ENCODE measurements at places on chromosomes 1 and 21.

GRCh38 chr1:186974774-186975181, 146.0 kb downstream of the PLA2G4A start:
- DNase-seq, result no peak

- DNase-seq, result no peak
Observed at GRCh38 chr21:16750926-16751325, 761.9 kb upstream of the CXADR start.

DNA sequence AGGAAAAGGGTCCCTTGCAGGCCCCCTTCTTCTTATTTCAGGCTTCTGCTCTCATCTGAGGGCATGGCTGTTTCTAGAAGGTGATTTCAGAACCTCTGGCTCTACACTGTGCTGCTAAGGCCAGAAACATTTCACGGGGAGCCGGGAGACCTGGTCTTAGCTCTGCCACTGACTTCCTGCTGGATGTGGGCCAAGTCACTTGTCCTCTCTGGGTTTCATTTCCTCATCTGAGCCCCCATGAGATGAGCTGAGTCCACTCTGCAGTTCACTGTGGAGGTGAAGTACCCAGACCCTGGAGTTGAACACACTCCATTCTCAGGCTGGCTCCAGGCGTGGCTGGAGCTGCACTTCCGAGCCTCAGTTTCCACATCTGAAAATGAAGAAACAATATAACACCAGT, 2.1 kb downstream of the PADI1 start:
- DNase-seq, result peak; percentile 52

DNA sequence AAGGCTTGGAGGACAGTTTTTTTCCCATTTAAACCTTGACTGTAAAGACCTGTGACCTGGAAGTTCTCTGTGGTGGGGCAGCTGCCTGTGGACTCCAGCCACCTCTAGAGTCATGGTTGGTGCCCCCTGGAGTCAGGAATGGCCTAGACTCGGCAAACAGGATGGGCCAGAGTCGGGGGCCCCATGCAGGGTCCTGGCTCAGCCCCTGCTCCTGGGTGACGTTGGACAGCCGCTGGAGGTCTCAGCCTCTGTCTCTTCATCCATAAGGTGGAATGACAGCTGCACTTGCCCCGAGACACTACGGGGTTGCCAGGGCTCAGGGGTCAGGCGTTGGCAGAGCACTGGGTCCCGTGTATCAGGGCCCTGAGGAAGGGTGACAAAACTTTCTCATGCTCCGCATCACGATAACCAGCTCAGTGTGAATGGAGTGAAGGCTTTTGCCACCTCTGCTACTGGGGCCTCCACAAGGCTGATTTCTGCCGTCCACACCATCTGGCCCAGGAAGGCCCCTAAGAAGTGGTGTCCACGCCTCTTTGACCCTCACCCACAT, 58.5 kb upstream of the TTC34 start:
- DNase-seq, result peak; percentile 7

GRCh38 chr1:154759196-154759595, 110.9 kb downstream of the KCNN3 start:
- no peak for DNase-seq

DNA sequence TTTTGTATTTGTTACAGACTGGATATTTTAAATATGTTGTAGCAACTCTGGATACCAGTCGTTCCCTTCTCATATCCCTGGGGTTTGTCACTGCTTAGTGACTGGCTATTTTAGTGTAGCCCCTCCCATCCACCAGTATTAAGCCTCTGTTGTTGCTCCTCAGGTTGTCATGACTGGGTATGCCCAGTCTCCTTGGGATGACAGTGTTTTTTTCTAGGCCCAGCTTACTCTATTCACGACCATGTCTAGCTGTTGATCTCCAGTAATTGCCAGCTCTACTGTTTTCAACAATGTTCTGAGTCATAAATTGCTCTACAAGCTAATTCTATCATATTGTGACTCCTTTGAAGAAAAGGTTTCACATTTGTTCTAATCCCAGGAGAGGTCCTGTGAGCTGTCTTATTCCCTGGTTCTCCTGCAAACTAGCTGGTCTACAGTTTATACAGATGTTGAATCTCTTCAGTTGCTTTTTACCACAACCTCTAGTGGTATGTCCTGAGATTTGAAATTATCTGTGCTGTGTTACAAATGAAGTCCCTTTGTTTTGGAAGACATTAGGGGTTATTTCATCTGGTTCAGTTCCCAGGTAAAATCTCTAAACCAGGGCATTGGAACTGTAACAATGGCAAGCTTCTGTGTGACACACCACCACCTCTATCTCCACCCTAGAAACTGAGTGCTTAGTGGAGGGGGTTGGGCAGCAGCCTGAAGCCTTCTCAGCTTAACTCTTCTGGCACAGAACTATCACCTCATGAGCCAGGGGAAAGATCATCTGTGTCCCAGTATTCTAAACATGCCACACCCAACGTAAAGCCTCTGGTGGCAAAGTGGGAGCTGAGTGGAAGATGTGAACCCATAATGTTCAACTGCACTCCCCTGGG, 124.6 kb downstream of the TRIM33 start:
- DNase-seq, result no peak

DNA sequence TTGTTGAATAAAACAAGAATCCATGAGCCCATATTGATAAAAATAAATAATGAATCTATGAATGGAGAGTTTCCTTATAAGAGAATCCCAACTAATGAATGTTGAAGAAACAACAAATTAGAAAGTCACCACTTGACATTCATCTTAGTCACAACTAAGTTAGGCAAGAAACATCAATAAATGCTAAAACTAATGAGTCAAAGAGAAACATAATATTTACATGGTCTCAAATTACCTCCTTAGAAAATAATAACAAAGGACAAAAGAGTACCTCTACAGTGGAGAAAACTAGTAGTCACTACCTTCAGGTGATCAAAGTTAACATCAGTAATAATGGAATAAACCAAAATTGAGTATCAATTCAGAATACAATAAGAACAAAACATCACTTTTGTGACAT, 93.5 kb downstream of the AKT3 start:
- DNase-seq, result no peak

DNA sequence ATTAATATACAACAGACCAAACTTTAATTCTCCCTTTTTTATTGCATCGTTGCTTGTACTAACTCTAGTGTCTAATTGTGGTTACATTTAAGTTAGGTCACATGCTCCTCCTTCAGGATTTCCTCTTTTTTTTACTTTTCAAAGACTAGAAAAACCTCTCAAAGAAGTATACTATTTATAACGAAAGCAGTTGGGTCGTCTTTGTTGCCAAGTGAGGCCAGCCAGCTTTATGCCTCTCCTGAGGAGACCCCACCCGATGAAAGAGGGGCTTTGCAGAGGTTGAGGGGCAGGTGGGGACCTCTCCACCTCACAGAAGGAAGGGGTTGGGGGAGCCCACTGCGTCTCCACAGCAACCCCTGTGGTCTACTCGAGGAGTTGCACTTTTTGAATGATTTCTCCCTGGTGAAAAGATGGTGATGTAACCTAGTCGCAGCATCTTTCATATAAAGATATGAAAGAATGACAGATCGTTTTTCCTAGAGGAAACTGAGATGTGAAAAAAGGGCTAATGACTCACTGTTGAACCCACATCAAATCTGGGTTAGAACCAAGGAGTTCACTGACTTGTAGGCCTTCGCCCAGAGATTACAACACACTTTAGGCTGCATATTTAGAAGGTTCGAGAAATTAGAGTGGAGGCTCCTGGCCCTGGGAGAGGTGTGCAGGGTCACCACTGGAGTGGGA, 6.4 kb downstream of the TGFB2 start:
- peak; percentile 37 for DNase-seq

GRCh38 chr1:222600281-222600680, 10.5 kb upstream of the TAF1A start:
- DNase-seq, result no peak

DNA sequence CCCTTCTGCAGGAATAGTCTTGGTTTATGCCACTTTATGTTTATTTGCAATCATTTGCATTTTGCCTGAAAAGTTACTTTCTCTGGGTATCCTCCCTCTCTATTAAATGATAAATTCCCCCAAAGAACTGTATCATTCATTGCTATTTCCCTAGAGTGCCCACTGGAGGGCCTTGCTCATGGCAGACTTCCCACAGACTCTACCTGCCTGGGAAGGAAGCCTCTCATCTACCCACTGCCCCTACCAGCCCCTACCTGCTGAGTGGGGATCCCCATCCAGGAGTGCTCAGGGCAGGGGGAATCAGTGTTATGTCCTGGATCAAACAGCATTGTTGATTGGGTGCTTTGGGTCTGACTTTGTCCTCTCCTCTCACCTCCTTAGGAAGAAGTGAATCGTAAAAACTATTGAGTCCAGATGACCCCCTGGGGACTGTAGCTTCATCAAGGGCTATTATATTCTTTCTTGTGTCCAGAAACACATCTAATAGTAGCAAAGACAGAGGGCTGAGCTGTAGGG, 6.8 kb upstream of the LRRN2 start:
- no peak for DNase-seq

DNA sequence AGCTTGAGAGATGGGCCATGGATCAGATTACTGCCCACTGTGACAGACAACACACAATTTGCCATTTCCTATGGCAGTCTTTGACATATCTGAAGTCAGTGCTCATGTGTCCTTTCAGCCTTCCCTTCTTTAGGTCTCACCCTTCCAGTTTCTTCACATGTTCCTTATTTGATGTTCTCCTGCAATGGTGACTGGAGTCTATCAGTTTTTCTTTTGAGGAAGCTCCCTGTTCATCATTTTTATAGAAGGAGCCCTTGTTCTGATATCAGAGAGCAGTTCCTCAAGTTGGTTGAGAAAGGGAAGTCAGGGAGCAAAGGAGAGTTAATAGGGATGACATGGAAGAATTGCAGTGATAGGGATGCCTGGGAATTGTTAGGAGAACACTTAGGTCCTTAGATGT, 42.2 kb downstream of the DISC1 start:
- no peak for DNase-seq
